ENCODE measurements at places on chromosomes 6 and 20.

DNA sequence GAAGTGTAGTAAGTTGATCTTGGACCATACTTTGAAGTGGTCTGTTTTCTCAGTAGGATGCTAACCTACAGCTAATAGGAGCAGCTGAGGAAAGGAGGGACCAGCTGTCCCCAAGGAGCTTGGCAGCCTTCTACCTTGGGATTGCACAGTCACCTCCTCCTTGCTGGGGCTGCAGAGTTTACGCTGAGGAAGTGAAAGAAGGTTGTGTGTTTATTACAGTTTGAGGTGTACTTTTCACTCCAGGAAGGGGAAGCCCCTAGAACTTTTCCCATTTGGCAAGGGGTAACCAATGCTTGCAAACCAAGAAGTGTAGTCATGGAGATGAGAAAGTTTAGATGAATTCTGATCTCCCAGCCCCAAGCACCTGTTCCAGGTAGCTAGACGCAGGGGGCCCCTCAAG lies 58.8 kb downstream of the BMP6 start:
- DNase-seq = no peak

DNA sequence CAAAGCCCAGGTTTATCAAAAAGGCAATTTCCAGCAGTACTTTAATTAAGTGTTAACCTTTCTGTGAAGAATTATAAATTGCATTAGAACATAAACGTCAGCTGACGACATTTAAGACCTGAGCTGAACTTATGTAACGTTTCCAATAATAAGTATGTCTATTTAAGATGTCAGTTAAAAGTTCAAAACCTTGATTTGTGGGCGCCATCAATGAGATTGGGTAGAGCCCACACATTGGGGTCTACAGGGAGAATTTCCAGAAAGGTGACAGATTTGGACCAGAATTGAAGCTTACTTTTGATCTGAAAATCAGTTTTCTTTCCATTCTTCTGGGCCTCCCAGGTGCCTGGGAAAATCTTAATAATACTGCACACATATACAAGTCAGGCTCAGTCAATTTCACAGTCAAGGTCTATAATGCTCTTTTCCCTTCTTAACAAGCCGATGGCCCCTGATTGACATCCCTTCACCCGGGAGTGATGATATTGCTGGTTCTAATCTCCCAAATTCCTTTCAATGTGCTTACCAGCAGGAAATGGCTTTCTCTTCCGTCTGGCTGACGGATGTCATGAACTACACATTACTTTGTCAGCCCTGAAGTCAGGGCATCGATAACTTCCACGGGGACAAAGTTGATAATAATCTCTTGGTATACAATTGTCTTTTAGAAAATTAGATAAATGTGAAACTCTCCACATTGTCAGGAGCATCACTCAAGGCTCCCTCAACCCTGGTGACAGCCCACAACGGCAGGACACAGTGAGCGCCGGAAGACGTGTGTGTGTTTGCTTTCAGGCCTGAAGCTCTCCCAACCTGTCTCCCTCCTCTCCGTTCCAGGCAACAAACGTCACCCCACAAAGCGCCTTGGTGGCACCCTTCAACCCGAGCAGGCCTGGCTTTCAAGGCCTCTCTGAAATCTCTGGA lies 396.5 kb upstream of the CNR1 start:
- no peak for DNase-seq

GRCh38 chr6:43050981-43051380 lies 2.7 kb downstream of the CUL7 start:
- no peak for DNase-seq

DNA sequence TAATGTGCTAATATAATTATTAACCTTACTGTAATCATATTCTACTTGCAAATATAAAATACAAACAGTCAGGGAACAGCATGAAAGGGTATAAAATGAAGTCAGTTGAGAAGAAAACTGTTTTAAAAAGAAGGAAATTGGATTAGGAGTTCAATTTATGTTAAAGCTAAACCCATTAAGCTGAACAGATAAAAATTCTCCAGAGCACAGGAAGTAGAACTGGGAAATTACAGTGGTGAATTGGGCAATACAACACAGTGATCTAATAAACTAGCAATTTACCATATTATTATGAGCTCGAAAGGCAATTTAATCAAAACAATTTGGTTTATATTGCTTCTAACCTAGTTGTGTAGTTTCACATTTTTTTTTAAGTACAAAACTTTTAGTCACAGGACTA lies 407.4 kb upstream of the RGS17 start:
- DNase-seq = no peak

DNA sequence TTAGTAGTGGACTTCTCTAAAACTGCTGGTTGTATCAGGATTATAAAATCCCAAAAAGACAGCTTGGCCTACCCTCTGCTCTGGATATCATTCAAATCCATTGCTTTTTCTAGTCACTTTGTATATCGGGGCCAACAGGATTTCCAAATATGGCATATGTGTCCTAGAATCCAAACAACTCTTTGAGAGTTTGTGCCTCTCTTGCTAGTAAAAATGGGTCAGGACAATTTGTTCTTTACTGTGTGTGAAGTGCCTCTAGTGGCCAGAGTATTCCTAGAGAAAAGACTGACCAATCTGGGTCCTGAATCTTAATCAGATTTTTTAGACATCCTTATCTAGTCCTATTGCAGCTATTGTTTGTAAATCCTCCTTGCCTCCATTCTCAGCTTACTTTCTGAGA lies 33.5 kb upstream of the MANEA start:
- no peak for DNase-seq

- DNase-seq = no peak
Measured at GRCh38 chr20:42134265-42135098, 516.3 kb upstream of the CHD6 start.

DNA sequence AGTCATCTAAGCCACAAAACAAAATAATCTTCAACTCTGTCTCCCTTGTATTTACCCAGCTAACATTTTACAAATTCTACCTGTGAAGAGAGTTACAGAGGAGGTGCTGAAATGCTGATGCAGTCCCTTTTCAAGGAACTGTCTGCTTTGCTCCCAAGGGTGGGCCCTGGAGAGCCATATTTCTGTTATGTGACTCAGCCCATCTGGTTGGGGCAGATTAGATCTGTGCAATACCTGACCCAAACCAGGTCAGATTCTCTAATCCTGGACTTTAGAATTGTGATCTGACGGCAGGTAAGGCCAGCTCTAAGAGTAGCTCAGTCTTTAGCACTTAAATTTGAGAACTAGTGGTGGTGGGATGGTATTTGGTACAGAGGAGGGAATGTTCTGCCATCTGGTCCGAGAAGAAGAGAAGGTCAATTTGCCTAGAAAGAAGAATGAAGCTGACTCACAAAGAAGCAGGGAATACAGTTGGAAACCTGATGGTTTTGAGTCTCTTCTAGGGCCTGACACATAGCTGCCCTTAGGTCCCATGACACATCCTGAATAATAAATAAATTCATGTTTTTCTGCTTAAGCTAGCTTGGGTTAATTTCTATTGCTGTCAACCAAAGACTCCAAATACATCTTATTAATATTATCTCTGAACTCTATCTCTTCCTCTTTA lies 8.1 kb downstream of the ZNF311 start:
- DNase-seq = no peak

GRCh38 chr6:35302604-35303241 lies 5.1 kb downstream of the DEF6 start:
- no peak for DNase-seq

Data from vagina (tissue), 2 donors.